RPMI7951 (cell line): ENCODE measurements at places on chromosomes 1 and 21. TPM values are rescaled to one million over a fixed set of nuclear protein-coding genes. Genes with fewer than 3 reads are reported as not detected.

The NPPA gene
- not detected in 2 replicates for total RNA-seq

DNA sequence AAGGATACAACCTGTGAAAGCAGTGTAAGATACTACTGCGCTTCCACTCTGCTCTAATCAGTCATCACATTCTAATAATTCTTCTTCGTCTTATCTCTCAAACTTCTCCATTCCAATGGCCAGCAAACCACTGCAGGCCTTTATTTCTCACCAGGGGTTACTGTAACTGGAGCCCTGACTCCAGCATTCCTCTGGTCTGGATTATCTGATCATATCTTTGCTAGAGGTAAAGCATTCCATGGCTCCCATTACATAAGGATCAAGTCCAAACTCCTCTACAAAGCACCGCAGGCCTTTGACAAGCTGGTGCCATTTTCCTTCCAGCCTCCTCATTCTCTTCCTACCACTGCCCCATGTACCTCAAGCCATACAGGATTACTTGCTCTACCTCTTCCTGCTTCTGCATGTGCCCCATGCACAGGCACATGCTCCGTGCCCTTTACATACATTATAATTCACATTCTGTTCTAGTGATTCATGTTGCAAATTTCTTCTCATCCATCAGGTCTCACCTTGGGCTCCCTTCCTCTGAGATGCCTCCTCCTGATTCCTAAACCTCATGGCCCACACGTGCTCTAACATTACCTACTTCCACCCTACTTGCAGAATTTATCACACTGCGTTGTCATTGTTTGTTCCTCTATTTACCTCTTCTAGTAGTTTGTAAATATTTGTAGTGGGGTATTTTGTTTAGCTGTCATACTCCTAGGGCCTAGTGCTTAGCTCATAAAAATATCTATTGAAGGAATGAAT, 9.3 kb upstream of the SERBP1 start:
- no peak for DNase-seq

DNA sequence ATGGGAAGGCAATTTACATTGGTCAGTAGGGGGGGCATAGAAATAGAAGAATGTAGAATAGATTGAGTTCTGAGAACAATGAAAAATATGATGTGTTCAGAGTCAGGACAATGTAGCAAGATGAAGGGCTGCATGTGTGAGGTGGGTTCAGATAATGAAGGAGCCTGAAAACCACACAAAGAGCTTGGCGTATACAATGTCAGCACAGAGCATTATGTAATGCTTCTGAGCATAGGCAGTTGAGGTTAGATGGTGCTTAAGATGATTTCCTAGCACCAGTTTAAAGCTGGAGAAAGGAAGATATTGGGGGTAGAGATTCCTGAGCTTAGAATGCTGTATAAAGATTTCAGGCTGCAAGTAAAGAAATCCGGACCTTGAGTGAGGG, 202.0 kb upstream of the SNX7 start:
- DNase-seq, result no peak

The CCDC30 gene
- 0.84 and 2.5 TPM in 2 replicates for total RNA-seq

DNA sequence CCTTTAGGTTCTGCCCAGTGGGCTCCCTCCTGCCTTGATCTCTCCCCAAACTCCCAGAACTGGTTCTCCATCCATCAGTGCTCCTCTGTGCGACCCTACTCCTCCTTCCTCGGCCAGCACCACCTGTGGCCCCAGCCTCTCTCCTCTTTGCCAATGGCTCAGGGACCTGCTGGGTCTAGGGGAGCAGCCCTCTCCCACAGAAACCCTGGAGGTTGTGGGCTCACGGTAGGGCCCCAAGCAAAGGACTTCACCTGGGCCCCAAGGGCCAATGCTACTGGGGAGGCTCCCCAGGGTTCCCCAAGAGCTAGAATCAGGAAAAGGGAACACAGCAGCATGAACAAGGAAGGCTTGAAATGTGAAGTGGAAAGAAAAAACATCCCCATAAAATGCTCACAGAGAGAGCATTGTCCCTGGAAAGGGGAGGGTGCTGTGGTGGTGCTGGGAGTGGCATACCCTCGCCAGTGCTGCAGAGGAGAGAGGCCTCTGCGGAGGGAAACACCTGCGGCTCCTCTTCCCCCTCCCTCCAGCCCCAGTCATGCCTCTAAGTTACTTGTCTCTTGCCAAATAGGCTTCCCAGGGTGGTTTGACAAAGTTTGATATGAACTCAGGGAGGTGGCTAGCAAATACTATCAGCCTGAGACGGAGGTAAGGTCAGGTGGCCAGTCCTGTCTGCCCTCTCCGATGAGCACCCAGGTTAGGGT, 2.5 kb downstream of the TMEM63A start:
- no peak for DNase-seq

DNA sequence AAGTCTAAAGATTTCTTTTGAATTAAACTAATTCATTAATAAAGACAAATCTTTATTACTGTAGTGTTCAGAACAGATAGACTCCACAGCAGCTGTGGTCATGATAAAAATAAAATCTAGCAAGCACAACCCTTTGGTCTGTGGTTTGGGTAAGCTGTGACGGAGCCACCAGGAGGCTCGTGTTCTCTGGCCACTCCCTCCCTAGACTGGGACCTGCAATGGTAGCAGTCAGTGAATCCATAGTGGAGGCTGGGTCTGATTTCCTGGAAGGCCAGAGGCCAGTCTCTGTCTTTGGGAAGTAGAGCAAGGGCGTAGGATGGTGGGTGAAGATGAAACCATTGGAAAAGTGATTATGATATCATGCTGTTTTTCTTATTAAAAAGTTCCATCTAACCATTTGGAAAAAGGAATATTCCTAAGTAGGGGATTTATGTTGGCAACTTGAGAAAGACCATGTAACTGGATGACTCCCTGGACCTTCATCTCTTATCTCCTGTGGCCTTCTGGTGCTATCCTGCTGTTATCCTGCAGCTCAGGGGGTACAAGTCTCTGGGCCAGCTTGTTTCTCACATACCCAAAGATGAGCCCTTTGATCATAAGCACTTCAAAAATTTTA, 39.0 kb downstream of the TENT5C start:
- peak; percentile 13 for DNase-seq

DNA sequence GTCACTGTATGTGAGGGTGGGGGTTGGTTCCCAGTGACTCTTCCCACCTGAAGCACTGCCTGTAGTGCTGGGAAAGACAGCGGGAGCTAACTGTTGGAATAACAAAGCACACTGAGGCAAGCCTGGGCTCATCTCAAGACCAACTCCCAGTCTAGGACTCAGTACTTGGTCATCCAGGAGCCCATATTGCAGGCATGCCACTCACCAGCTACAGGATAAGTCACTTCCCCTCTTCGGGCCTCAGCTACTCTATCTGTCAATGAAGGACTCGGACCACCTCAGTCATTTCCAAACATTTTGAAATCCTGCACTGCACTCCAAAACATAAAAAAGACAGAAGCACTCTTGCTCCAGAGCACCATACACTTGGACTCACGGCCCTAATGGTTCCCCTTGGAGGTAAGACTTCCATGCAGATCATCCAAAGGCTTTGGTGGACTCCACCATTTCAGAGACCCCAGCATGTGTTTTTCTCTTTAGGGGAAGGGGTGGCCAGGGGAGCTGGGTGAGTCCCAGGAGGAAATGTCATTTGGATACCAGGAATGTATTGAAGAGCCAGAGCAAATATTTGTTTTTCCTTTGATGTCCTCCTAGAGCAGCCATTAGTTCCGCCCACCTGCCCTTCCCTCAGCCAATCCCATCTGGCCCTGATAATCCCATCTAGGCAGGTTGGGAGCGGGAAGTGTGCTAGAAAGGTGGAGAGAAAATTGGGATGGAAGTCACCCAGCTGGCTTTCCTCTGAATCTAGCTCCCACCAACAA, 3.1 kb downstream of the NUAK2 start:
- no peak for DNase-seq

- DNase-seq, result no peak
Measured at GRCh38 chr21:44932408-44933181, 7.2 kb upstream of the SLX9 start.

GRCh38 chr1:192767798-192768197, 41.0 kb upstream of the RGS2 start:
- DNase-seq, result no peak

- DNase-seq, result peak; percentile 61
Measured at GRCh38 chr1:156691665-156692440, 13.5 kb downstream of the CRABP2 start.
